ENCODE measurements at places on chromosomes 2 and 18.

- no peak for DNase-seq
Observed at GRCh38 chr2:70894765-70895164, 40.9 kb upstream of the ATP6V1B1 start.

DNA sequence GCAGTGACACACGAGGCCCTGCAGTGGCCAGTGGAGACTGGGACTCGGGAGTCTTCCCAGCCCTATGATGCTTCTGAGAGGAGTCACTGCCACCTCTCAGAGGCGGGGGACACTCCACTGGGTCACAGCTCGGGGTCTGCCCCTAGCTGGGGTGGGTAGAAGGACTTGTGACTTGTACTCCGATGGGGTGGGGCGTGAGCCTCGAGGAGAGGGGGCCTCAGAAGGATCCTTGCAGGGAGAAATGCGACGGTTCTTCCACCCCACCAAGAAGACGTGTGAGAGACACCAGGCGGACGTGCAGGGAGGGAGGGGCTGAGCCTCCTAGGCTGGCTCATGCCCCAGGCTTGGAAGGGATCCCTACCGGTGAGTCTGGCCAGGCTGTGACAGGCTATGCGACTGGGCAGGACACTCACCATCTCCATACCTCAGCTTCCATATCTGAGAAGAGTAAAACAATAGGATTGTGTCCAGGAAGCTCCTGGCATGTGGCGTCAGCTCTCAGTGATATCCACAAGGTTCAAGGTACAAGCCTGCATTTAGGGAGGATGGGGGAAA is 11.1 kb upstream of the OTOS start:
- no peak for DNase-seq

GRCh38 chr2:49935449-49935848 is 781.1 kb upstream of the FSHR start:
- no peak for DNase-seq

GRCh38 chr2:195601361-195601760 is 55.7 kb upstream of the SLC39A10 start:
- DNase-seq: no peak

DNA sequence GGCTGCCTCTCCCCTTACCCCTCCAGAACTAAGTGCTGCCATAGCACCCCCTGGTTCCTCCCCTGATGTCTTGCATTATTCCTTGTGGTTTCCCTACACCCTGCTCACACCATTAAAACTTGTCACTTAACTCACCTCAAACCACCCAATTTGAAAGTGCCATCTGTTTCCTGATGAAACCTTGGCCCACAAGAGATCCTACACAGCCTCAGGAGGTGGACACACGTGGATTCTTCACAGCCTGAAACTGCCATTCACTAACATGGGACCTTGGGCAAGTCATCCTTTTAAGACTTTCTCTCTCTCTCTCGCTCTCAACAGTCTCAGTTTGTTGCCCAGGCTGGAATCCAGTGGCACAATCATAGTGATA is 27.5 kb upstream of the FAM124B start:
- DNase-seq: no peak

Data from NB4 (cell line).